ENCODE measurements at places on chromosomes 3 and 15. TPM values are rescaled to one million over a fixed set of nuclear protein-coding genes. Genes with fewer than 3 reads are reported as not detected.
A peak's percentile ranks its signal among the peaks of the same experiment; 100 is the strongest.

DNA sequence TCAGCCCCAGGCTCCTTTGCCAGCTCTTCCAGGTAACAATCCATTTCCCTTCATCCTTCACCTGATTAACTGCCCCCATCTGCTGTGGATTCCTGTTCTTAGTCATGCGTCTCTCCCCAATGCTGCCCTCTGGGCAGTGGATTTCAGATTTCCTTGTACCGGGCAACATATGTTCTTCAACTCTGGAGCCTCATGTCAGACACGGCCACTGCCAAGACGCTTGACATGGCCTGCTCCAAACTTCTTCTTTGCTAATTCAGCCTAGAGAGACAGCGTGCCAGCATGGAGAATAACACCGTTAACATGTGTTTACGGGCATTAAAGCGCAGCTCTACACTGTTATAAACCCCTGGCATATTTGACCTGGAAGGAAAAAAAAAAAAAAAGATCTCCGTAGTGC lies 1035.1 kb upstream of the NR2F2 start:
- no peak for DNase-seq

GRCh38 chr3:32841867-32842470 lies 24.2 kb downstream of the TRIM71 start:
- DNase-seq = peak; percentile 39

- DNase-seq = no peak
These were observed at the start of gene ZIC1 for GRCh38 chr3:147409143-147410115. Gene ZIC1 (plus strand): TSS chr3:147409365. CDS start chr3:147410113, 748 bp downstream.

GRCh38 chr15:83830381-83830780 lies 176.5 kb downstream of the ADAMTSL3 start:
- no peak for DNase-seq

DNA sequence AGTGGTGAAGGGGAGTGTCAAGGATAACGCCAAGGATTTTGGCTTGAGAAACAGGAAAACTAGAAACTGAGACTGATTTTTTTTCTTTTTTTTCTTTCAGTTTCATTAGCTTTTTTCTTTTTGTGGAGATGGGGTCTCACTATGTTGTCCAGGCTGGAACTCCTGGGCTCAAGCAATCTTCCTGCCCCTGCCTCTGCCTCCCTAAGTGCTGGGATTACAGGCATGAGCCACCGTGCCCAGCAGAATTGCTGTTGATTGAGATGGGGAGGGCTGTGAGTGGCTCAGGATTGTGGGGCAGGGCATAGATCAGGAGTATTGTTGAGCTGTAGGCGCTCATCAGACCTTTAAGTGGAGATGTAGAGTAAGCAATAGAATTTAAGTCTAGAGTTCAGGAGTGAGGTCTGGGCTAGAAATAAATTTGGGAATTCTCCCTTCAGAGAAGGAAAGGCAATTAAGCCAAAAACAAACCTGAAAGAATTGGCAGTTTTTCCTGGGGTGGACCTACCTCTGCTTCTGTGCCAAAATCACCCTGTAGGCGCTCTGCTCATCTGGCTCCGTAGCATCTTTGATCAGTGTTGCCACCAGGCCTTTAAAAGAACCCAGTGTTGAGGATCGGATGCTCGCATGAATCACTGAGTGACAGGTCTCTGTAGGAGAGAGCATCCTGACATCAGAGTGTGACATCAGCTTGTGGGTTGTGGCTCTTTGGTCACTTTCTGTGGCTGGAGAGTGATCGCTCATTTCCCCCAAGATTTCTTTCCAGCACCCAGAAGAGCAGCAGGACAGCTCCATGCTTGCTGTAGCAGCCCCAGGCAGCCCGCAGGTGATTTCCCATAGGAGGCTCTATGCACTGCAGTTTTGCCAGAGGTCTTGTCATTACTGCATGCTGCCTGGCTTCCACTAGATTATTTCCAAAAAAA lies 15.8 kb downstream of the ABHD17C start:
- DNase-seq = peak; percentile 45

The SI gene
- total RNA-seq = not detected

DNA sequence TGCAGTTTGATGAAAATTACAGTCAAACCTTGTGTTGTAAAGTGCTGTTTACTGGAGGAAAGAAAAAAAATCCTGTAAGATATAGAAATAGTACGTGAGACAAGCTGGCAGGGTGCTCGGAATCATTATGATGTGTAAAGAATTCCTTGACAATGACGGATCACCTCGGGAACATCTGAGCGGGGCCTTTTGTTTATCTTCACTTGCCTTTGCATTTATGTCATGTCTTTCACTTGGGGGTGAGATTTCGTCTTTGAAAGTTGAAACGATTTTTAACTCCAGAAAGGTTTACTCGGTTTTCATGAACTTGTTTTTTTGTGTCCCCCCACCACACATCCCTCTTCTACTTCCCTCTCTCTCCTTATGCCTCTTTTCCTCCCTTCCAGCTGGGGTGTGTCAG lies 128.3 kb upstream of the VEPH1 start:
- DNase-seq = peak; percentile 22

DNA sequence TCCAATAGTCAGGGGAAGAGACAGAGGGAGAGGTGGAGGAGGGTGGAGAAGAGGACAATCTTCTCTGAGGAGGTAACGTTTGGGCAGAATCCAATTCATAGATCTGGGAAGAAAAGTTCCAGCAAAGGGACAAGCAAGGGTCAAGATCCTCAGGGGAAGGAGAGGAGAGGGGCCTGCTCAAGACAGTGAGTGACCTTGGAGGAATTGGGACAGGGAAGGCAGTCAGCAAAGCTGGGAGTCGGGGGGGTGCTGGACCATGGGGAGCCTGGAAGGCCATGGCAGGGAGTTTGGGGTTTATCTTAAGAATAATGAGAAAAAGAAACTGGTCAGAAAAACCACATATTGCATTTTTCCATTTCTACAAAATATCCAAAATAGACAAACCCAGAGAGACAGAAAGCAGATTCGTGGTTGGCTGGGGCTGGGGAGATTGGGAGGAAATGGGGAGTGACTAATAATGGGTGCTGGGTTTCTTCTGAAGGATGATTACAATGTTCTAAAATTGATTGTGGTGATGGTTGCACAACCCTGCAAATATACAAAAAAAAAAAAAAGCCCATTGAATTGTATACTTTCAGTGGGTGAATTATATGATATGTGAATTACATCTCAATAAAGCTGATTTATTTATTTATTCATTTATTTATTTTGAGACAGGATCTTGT lies 19.6 kb upstream of the SRP14 start:
- peak; percentile 52 for DNase-seq

DNA sequence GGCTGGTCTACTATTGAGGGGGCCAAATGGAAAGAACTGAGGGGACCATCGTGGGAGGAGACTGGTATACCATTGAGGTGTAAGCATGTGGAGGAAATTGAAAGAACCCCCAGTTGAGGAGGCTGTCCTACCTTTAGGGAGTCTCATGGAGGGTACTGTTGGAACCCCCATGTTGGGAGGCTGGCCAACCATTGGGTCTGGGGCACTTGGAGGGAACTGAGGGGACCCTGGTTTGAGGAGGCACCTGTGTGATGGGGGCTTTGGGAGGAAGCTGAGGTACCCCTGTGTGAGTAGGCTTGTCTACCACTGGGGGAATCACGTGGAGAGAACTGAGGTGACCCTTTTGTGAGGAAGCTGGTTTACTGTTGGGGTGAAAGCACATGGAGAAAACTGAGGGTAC lies 157.5 kb downstream of the FBLN2 start:
- DNase-seq = no peak

The ANKUB1 gene
- 0.26 TPM for total RNA-seq

- DNase-seq = no peak
These were observed 64.0 kb upstream of the EPHA3 start for GRCh38 chr3:89043406-89043932.

- DNase-seq = no peak
These were observed 47.6 kb upstream of the MEF2A start for GRCh38 chr15:99518191-99518590.

The WDR72 gene
- total RNA-seq = 0.13 TPM

GRCh38 chr3:46138581-46138980 lies 69.5 kb downstream of the CCR1 start:
- DNase-seq = no peak

DNA sequence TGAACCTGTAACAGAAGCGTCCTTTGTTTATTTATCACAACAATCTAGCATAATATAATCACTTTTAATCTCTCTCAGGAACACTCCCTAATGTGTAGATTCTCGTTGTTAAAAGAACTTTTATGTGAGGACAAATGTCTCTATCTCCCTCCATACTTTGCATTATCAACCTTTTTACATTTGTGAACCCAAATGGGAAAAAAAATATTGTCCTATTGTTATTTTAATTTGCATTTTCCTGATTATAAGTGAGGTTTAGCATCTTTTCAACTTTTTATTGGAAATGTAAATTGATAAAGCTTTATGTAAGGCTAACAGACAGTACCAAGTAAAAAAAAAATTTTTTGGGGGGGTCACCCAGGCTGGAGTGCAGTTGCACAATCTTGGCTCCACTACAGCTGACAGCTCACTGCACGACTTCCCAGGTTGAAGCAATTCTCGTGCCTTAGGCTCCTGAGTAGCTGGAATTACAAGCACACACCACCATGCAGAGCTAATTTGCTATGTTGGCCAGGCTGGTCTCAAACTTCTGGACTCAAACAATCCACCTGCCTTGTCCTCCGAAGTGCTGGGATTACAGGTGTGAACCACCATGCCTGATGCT lies 33.0 kb upstream of the DENND4A start:
- peak; percentile 69 for DNase-seq

The FMN1 gene
- 2.2 TPM for total RNA-seq

GRCh38 chr3:14791343-14791945 lies 27.3 kb upstream of the FGD5 start:
- peak; percentile 41 for DNase-seq

GRCh38 chr3:187215460-187215859 lies 18.2 kb downstream of the RTP1 start:
- DNase-seq = no peak

- peak; percentile 34 for DNase-seq
These were observed 1.3 kb downstream of the CTNNB1 start for GRCh38 chr3:41200669-41201021.

DNA sequence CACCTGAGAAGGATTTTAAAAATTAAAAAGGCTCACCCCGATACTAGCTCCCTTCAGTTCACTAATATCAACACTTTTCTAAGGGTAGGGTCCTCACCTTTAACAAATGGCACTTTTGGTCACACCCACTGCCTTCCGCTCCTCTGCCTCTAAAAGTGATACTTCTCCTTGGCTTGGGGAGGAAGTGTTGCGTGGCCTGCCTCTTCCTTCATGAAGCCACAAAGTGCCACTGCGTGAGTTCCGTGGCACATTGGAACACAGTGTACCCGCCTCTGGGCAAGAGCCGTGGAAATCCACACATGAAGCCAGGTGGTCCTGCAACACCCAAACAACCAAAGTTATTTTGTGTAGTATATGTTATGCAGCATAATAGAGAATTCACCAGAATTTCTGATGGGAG lies 3.9 kb downstream of the B4GALT4 start:
- DNase-seq = no peak

The HIGD2B gene
- total RNA-seq = not detected

The CSPG4 gene
- 6.3 TPM for total RNA-seq

The TOPAZ1 gene
- not detected for total RNA-seq

DNA sequence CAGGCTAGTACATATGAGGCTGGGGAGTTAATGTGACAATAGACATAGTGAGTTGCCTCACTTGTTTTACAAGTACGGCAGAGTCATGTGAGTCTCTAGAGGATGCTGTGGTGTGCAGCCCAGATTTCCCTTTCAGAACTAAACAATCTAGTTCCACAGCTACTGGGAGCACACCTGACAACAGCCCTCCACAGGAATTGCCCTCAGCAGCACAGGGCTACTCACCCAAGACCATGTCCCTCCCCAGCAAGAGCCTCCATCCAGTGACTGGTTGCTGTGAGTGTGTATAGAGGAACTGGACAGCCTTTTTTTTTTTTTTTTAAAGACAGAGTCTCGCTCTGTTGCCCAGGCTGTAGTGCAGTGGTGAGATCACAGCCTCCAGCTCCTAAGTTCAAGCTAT lies 40.2 kb upstream of the UBE2E2 start:
- DNase-seq = peak; percentile 31

GRCh38 chr15:40329804-40330203 lies 6.3 kb downstream of the INAFM2 start:
- DNase-seq = no peak

- peak; percentile 56 for DNase-seq
These were observed 31.8 kb upstream of the MYZAP start for GRCh38 chr15:57559875-57560274.

The ITPKA gene
- total RNA-seq = 3.1 TPM

The NANOGP8 gene
- not detected for total RNA-seq

- DNase-seq = no peak
These were observed 2.4 kb downstream of the TRPM1 start for GRCh38 chr15:31098953-31099740.

DNA sequence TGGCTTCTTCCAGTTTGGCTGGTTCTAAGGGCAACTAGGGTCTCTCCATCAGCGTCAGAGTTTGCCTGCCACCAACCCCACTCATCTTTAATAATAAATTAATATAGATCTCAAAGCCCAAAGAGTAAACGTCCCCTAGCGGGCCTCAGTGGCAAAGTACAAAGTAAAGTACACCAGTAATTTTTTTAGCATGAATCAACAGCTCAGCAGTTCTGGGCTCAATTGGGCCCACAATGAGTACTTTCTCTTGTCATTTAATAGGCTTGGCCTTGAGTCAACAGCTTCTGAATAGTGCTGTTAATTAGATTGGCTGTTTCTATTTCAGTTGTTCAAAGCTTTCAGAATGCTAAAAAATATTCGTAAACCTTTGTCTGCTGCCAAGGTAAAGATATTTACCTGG lies 89.0 kb upstream of the PFN2 start:
- peak; percentile 38 for DNase-seq

The ZBTB11 gene
- 34.2 TPM for total RNA-seq

The CFAP161 gene
- total RNA-seq = not detected

The FSD2 gene
- not detected for total RNA-seq

GRCh38 chr3:56467801-56468183 lies 475 bp downstream of the ERC2 start:
- DNase-seq = no peak

DNA sequence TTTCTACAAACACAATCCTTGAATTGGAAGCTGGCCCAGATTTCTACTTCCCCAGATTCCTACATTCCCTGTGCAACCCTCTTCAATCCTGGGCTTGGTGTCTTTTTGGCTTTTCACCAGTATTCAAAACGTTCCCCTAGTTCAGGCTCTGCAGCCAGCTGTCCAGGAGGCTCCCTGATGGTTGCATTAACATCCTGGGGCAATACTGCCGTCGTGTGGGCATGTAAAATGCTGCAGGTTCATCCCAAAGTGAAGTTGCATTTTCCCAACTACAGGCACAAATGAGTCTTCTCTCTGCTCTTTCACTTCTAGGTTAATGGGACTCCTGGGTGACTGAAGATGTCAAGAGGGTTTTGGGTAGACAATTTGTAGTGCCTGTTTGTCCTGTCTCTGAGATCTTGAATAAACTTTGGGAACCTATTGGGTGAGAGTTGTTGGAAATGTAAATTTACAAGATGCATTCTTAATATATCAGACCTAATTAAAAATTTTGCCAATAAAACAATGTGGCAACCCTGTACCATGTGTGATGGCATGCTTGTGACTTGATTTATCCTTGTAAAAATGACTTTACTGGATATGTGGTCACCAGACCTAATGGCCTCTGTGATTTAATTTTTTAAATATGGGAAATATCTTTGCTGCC lies 28.6 kb downstream of the SOX14 start:
- DNase-seq = peak; percentile 27

All from bronchial epithelial cell (primary cell).